ENCODE measurements at places on chromosomes 5 and 9. TPM values are rescaled to one million over a fixed set of nuclear protein-coding genes. Genes with fewer than 3 reads are reported as not detected.

ANKRD20A1 gene
- not detected for total RNA-seq

C5orf46 gene
- total RNA-seq: not detected

NAIF1 gene
- total RNA-seq: 8.6 TPM

NEUROG1 gene
- total RNA-seq: not detected

WNT8A gene
- total RNA-seq: not detected

RANBP3L gene
- total RNA-seq: not detected

PSAT1 gene
- 93.6 TPM for total RNA-seq

TOR4A gene
- 1.9 TPM for total RNA-seq

WNK2 gene
- 23.4 TPM for total RNA-seq

SMIM33 gene
- total RNA-seq: not detected

GMCL2 gene
- not detected for total RNA-seq

ZNF879 gene
- 2.7 TPM for total RNA-seq

HSPB3 gene
- 0.54 TPM for total RNA-seq

UTP15 gene
- 33.0 TPM for total RNA-seq

RGS7BP gene
- total RNA-seq: not detected

GRCh38 chr5:145347026-145347616, 488.0 kb downstream of the PRELID2 start:
- no peak for DNase-seq

GRCh38 chr5:138943599-138944173, 68.6 kb upstream of the LRRTM2 start:
- DNase-seq: no peak

DNA sequence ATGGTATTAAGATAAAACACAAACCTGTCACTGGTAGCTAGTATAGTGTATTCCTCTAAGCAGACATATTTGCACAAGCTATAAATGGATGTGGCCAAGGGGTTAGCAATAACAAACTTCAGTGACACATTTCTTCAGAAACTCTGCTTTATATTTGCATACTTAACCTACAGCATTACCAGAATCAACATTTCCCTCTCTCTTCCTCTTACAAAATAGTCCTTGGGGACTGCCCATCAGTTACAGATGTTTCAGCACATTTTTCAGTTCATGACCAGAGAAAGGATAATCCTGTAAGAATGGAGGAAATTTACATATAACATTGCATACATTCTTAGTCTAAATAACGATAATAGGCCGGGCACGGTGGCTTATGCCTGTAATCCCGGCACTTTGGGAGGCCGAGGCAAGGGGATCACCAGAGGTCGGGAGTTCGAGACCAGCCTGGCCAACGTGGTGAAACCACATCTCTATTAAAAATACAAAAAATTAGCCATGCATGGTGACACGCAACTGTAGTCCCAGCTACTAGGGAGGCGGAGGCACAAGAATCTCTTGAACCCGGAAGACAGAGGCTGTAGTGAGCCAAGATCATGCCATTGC, 25.3 kb upstream of the SLC1A1 start:
- DNase-seq: no peak

DNA sequence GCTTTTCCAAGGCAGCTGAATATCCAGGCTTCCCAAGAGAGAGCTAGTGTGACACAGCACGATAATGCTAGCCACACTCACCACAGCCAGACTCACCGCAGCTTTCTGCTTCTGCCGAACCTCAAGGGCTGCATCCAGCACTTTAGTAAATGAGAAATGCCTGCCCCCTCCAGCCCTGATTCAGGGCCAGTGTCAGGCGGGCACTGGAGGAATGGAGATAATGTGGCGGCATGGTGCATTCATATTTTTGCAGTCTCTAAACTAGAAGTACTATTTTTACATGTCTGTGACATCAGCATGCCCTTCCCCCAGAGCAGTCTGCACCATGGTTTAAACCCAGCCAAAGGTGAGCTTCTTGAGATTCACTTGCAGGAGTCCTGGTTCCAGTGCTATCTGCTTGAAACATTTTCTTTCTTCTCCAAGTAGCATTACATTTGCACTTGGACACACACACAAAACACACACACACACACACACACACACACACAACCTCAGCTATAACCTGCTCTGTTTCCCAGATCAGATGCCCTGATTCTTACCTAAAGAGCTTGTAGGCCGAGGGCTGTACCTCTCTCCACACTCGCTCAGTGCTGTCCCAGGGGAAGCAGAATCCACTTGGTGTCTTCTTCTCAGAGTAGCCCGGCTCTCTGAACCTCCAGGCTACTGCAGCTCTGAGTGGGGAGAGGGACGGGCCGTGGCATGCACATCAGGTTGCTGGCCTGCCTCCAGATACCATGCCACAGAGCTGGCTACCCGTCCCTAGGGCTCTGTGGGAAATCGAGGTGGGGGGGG, at the start of gene FGF1:
TSS of gene FGF1 (minus strand) at position 673 of the 792 bp plus-strand sequence. CDS start 71,963 bp downstream, outside the sequence.
- DNase-seq: no peak

GRCh38 chr5:149175346-149176105, 34.2 kb downstream of the ABLIM3 start:
- DNase-seq: no peak

DNA sequence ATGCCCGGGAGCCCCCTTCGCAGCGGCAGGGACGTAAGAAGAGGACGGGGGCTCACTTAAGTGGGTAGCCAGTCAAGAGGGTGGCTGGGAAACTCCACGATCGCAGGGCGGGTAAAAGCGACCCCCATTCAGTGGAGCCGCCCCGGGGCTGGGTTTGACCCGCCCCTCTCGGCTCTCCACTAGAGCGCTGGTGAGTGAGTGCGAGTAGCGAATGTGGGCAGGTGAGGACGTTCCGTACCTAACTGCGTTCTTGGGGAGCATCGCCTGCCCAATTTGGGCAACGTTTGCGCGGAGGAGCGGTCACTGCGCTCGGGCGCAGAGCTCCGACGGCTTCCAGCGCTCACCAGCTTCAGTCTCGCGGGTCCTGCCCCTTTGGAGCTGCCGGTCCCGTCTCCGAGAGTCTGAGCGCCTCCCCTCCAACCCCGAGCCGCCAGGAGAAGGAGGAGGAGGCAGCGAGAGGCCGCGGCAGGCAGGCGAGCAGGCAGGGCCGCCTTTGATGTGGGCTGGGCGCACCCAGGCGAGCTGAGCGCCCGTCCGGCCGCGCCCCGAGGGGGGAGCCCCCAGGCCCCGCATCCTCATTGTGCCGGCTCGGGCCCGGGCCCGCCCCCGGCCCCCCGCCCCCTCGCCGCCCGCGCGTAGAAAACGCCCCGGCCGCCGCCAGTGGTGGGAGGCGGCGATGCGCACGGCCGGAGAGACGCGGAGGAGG, at the start of gene FGF18:
TSS of gene FGF18 (plus strand) at position 666 of the 706 bp plus-strand sequence. CDS start 553 bp downstream, outside the sequence.
- DNase-seq: peak; percentile 81

DNA sequence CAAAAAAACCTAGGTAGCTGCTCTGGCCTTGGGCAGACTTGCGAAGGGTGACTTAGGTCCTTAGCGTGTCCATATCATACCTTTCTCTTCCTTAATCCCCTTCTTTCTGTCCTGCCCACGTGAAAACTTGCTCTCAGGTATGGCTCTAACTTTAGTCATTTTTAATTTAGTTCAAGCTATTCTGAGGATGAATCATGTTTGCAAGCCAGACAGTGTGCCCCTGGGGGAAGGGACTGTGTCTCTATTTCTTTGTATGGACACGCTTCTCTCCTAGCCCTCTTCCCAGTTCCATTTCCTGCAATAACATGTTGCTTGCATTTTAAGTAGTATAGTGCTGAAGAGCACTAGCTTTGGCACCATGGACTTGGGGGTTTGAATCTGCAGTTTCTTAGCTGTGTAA, 120.6 kb downstream of the PTTG1 start:
- DNase-seq: no peak

GRCh38 chr5:932628-933250, 40.1 kb downstream of the TRIP13 start:
- no peak for DNase-seq

DNA sequence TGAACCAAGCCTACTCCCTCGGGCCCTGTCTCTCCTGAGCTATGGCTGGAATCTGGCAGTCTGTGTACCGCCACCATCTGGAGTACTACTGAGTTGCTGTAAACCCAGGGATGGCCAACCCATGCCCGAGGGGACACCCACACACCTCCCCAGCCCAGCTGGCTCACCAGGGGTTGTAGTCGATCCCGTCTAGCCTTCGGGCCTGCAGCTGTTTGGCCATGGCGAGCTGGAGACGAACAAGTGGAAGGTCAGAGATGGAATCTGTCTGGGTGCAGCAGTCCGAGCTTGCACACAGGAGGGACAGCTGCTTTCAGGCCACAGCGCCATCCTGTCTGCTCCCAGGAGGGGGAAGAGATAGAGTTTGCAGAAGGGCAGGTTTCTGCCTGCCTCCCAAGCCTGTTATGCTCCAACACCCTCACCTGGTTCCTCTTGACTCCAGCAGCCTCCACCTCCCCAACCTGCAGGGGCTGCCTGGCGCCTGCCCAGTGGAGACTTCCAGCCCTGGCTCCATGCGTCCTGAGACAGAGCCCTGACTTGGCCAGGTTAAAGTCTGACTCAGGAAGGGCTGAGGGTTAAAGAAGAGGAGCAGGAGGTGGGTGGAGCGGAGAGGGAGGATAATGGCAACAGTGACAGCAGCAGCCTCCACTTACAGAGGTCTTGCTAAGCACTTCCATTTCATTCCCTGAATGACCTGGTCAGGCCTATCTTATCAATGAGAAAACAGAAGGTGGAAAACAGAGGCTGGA, 15.8 kb upstream of the SPOUT1 start:
- DNase-seq: peak; percentile 48

DNA sequence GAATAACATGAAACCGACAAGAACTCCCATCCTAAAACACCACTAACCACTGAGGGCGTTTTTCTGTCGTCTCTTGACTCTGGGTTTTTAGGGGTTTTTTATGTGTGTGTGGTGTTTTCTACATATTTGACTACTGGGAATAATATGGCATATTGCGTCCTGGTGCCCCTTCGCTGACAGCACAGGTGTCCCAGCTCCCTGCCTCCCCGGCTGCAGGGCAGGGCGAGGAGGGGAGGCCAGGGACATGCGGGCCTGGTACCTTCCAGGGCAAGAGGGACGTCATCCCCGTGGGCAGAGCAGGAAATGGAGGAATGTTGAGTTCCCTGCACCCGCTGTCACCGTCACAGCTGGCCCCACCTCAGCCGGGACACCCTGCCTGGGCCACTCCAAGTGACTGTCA, 34.8 kb downstream of the VAV2 start:
- no peak for DNase-seq

GRCh38 chr9:14052359-14052758, 261.6 kb downstream of the NFIB start:
- no peak for DNase-seq

GRCh38 chr9:115808108-115808507, 345.5 kb upstream of the PAPPA start:
- DNase-seq: no peak

- DNase-seq: no peak
These were observed 53.3 kb upstream of the FAM169A start for GRCh38 chr5:74919487-74919886.

DNA sequence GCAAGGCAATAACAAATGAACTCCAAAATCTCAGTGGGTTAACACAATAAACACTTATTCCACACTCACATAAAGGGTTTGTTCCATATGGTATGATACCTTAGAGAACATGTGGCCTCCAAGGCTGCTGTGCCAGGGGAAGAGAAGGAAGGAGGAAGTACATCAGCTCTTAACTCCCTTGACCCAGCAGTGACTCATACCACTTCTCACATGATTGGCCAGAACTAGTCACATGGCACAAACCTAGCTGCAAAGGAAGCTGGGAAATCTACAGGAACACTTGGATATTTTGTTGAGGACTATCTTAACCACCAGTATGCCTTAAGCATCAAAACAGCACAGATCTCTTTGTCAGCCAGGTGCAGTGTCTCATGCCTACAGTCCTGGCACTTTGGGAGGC, 99.3 kb downstream of the SLIT3 start:
- no peak for DNase-seq

DNA sequence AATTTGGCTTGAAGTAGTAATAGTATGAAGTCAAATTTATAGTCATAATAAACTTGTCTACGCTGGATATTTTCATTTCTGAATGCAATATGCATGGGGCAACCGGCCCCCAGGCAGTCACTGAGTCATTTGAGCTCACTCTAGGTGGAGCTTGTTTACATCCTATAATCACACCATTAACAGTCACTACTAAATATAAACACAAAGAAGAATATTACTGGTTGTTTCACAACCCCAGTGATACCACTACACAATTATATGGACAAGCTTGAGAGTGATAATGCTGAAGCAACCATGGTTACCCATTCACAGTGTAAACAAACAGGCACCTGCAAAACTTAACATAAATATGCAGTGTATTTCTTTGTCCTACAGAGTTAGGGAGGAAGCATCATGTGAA, 68.7 kb downstream of the MARCHF3 start:
- no peak for DNase-seq

- DNase-seq: no peak
These were observed 43.5 kb upstream of the ANKDD1B start for GRCh38 chr5:75567710-75568109.

GRCh38 chr5:124841829-124842712, 95.6 kb upstream of the ZNF608 start:
- DNase-seq: no peak

- DNase-seq: peak; percentile 84
These were observed 56.9 kb downstream of the PDE6A start for GRCh38 chr5:149887622-149888183.

DNA sequence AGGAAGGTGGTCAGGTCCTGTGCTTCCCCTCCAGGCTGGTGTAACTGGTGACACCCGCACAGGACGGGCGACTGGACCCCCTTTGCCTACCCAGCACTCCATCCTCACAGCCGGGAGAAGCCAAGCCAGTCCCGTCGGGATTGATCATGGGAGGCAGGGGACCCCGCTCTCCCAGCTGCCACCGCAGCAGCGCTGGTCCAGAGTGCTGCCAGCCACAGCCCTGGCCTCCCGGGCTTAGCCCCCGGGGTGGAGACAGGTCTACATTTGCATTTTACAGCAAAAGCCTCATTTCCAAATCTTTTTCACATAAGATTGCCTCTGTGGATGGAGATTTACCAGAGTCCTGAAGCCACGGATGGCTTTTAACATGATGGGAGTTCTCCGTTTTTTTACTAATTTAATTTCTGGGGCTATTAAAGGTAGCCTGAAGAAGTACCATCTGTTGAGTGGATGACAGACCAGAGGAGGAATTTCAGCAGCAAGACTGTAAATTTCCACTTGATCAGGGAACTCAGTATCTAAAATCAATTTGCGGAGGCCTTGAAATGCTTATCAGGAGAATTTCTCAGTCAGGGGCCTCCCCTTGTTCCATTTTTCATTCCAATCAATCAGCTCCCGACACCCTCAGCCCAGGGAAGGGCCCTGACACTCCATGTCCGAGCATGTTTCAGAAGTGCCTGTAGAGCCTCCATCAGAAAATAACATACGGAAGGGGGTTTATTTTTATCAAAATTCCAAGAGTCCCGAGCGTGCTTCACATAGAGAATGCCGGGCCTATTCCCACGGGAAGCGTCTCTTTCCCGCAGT, 80.6 kb downstream of the OLFM1 start:
- no peak for DNase-seq

GRCh38 chr9:107337676-107338590, 54.9 kb downstream of the RAD23B start:
- DNase-seq: no peak

DNA sequence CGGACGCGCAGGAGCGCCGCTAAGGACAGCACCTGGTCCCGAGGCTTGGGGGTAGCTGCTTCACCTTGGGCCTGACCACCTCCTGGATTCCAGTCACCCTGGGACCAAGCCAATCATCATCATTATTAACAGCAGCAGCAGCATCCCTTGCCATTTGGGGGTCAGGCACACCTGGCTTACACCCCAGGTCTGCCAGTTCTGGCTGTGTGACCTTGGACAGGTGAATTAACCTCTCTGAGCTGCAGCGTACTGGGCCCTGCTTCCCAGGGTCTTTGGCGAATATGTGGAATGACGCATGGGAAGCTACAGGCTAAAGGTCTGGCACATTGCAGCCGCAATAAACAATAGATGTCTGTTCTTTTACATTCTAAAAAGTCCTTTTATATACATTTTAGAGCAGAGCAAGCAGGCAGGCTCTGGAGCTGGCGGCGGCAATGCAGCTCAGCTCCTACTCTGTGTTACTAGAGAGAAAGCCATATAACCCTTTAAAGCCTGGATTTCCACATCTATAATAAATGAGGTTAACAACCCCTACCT, 97.8 kb upstream of the CPLX2 start:
- DNase-seq: no peak
